ENCODE measurements at places on chromosomes 7 and 10.

DNA sequence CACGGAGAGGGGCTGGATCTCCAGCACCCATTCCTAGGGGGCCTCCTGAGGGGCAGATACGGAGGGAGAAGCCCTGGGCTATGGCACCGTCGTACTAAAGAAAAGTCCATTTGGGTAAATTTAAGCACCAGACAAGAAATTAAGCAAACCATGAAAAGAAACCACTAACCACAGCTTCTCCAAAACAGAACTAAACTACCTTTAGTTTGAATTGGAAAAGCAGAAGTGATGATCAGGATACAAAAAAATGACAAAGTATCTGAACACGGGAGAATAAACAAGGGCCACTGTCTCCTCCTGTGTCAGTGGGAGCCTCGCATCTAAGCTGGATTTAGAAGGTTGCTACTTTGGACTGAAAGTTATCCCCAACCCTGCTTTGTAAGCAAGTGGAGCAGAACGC lies 69.1 kb downstream of the DIP2C start:
- DNase-seq = no peak

GRCh38 chr10:50972591-50972990 lies 87.2 kb upstream of the A1CF start:
- no peak for DNase-seq

- DNase-seq = peak; percentile 78
Measured at GRCh38 chr10:103745341-103746247, 109.8 kb downstream of the SH3PXD2A start.

GRCh38 chr10:125023862-125024496 lies 82.1 kb downstream of the ZRANB1 start:
- DNase-seq = no peak

DNA sequence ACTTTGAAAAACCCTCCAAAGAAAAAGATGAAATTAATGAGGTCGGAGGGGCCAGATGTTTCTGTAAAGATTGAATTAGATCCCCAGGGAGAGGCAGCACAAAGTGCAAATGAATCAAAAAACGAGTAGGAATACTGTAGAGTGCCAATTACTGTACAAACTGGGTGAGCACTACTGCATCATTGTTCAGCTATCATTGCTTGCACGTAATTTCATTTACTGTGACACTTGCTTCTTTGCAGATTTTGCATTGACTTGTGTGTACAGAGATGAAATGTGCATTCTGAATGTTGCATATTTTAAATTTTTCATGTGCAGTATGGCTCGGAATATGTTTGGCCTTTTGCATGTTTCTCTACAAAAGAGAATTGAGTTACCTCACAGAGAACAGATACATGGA lies 123.7 kb downstream of the LCOR start:
- DNase-seq = no peak

- no peak for DNase-seq
Measured at GRCh38 chr7:78496096-78496630, 697.6 kb downstream of the PHTF2 start.

DNA sequence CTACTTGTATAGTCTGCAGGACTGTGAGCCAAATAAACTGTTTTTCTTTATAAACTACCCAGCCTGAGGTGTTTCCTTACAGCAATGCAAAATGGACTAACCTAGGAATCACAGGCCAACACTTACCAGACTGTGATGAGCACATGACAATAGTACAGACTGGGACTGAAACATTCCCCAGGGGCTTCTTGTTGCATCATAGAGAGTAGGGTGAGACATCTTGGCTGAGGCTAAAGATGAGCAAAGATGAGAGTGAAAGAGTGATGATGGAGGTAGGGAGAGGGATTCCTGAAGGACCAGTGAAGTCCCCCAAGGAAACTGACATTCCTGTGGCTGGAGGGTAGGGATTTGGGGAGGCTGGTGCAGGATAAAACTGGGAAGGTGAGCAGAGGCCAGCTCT lies 194.4 kb downstream of the TPST1 start:
- DNase-seq = no peak

DNA sequence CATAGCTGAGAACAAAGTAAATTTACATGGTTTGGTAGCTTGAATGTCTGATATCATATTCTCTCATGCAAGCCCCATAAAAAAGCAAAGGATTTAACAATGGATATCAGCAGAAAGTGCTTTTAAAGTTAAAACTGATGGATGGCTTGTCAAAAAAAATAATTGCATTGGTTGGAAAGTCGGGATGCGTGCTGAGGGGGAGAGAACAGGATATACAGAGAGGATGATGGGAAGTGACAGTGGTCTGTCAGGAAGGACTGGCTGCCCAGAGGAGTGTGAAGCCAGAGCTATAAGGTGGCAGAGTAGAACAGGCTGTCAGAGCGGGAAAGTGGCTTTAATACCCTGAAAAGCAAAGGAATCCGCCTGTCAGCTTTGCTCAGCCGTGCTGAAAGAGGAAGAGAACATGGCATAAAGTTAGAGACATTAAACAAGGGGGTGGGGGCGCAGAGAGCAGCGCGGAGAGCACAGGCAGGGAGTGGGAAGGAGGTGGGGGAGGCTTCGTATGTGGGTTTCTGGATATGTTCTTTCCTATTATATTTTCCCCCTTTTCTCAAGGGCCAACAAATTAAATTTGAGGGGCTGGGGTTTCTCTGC lies 493.0 kb downstream of the LRMDA start:
- no peak for DNase-seq

GRCh38 chr7:2851497-2851896 lies 7.4 kb upstream of the GNA12 start:
- DNase-seq = peak; percentile 35

- DNase-seq = no peak
Measured at GRCh38 chr7:48132792-48133191, 38.5 kb upstream of the ABCA13 start.

DNA sequence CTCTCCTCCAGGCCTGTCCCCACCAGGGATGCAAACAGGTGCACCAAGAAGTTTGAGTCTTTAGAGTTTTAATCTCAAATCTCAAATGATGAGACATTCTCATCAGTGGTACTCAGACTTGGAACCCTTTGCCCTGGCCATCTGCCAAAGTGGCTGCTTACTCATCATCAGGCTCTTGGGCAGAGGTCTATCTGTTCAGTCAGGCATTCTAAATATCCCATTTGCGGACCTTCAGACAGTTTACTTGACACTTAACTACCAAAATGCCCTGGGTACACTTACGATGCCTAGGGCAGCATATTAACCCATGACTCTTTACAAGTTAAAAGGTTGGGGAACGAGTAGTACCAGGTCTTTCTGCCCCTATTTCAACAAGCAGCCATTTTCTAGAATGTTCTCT lies 61.2 kb upstream of the YAE1 start:
- DNase-seq = peak; percentile 8

- no peak for DNase-seq
Measured at GRCh38 chr10:28266449-28267224, 36.2 kb downstream of the MPP7 start.

- no peak for DNase-seq
Measured at GRCh38 chr10:107915215-107915610, 750.7 kb upstream of the SORCS1 start.

DNA sequence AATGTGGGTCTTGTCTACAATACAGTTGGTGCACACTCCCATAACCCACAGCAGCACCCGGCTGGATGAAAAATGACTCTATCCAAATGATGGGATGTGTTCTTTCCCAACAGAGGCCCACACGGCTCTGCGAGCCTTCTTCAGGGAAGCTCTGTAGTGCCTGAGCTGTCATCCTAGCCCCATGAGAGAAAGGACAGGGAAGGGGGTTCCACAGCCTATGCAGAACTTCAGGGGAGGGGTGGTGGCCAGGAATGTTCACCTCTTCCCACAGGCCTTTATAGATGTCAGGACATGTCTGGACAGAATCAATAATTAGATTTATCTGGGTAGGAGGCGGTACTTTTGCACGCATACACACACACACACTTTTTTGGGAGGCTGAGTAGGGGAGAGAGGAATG lies 109.0 kb downstream of the JCAD start:
- DNase-seq = no peak

DNA sequence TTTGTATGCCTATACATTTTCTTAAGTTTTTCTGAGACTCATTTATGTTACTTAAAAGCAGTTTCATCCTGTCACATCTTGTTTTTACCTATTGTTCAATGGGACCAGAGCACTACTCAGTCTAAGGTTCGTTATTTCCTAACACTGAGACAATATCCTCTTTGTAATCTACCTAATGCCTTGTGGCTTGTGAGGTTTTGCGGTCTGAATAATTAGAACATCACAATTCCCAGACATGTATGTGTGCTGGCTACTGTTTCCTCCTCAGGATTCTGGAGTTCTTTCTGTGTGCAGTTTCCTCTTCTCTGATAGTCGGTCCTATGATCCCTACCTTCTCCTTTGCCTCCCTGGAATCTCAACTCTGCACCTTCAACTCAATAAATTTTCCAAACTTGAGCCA lies 620.2 kb downstream of the ANKRD7 start:
- no peak for DNase-seq

- no peak for DNase-seq
Measured at GRCh38 chr10:104045151-104046089, 40.3 kb downstream of the COL17A1 start.

GRCh38 chr10:91002656-91003055 lies 81.8 kb upstream of the ANKRD1 start:
- no peak for DNase-seq

- no peak for DNase-seq
Measured at GRCh38 chr7:333393-333764, 43.4 kb downstream of the FOXL3 start.

DNA sequence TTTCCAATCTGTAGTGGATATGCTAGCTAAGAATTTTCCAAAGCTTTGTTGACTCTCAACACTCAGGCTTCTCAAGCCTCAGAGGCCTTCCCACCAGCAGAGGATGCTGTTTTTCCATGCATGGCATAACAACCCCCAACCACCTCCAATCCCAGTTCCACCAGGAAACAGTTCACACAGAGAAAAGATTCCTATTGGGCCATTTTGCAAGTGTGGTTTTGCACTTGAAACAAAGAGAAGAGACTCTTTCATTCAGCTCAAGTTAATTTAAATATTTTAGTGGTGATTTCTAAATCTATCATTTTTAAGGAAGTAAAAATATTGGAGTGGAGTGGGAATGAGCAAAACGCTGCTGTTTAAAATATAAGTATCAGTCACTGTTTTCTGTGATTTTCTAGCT lies 105.6 kb upstream of the COL1A2 start:
- no peak for DNase-seq

DNA sequence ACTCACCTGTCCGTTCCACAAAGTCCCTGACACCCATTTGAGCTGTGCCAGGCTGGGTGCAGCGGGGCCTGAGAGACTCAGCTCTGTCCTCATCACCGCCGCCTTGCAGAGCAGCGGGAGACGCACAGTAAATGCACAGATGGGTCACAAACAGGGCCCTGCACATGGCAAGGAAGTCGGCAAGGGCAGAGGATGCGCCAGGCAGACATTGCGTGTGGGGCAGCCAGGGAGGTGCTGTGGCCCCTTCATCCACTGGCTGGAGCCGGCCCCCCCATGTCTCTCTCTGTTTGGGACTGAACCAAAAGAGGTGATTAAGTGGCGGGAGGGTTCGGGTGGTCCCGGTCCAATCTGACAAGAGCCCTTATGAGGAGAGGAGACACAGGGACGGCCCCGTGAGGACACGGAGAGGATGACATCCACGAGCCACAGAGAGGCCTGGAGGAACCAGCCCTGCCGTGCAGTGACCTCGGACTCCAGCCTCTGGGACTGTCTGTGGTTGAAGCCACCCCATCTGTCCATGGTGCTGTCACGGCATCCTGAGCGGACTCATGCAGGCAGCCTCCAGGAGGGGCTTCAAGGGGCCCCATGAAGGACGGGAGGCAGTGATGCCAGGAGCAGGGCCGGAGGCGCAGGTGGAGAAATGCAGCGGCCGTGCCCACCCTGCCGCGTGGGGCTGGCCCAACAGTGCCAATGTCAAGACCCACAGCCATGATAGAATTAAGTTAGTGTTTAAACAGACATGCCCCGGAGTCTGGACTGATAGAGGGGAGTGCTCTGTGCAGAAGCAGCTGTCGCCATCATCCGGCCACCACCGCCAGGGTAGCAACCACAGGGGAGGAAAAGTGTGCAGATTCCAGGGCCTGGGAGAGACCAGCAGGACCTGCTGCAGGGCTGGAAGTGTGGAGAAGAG lies 28.4 kb upstream of the FOXL3 start:
- DNase-seq = no peak

GRCh38 chr7:37445064-37445723 lies 3.5 kb downstream of the ELMO1 start:
- DNase-seq = peak; percentile 23

GRCh38 chr7:16881844-16882243 lies at the start of gene AGR3:
TSS of gene AGR3 (minus strand) at chr7:16881983. CDS start at chr7:16878618, 3,365 bp downstream.
- DNase-seq = no peak

DNA sequence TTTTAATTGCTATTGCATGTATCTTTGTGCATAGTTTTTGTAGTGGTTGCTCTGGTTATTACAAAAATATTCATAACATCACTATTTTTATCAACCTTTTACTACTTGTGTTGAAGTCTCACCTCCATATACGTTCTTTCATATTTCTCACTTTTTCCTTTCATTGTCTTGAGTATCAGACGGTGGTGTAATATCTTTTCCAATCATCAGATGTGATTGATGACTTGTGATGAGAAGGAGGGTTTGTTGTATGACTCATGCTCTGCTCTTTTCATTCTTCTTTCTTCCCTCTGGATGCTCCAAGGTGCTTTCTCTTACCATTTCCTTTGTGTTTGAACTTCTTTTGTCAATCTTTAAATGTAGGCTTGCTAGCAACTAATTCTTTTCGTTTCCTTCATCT lies 310.2 kb downstream of the TNS3 start:
- no peak for DNase-seq

DNA sequence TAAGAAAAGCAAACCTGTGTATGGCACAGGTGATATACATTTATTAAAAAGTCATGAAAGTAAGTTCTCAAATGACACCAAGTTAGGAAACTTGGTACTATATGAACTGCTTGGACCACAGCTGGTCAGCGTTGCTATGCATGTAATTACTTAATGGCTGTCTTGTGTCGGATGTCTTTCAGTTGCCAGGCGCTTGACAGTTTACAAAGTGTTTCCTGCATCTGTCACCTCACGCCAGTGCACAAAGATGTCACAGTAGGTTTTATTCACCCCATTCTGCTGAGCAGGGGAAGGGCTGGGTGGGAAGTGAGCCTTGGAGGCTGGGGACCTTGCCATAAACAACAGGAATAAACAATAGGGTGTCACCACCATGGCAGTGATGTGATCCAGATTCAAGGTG lies 35.8 kb downstream of the ADAM12 start:
- no peak for DNase-seq

- DNase-seq = no peak
Measured at GRCh38 chr10:25959540-25960232, 25.7 kb downstream of the MYO3A start.

GRCh38 chr10:75588031-75588430 lies 156.6 kb downstream of the LRMDA start:
- no peak for DNase-seq

DNA sequence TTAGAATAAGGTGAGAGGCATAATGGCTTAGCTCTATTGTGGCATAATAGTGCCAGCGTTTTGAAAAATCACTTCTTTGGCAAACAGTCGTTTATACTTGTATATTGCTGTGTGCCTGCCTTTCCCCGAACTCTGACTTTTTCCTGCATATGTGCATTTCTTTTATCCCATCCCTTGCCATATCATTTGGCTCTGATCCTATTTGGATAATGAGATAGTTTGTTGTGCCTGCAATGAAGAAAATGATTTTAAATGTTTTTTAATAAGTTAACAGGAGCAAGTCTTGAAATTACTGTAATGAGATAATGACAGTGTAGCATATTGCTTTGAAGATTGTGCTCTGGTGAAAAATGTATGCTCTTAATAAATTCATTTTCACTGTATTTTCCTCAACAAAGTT lies 288.0 kb upstream of the LRGUK start:
- no peak for DNase-seq

Measured in activated T-cell treated with anti-CD3 and anti-CD28 coated beads, Interleukin-2, amount 50 U/mL, for 72 hours (primary cell).